ENCODE measurements at places on chromosomes 4 and X. TPM values are rescaled to one million over a fixed set of nuclear protein-coding genes. Genes with fewer than 3 reads are reported as not detected.

DCTD gene
- 154 TPM for total RNA-seq

MMRN1 gene
- total RNA-seq = not detected

ADH1C gene
- not detected for total RNA-seq

EFHC2 gene
- total RNA-seq = 0.06 TPM

CLNK gene
- total RNA-seq = 0.13 TPM

All from activated CD8-positive, alpha-beta memory T cell treated with anti-CD3 and anti-CD28 coated beads for 36 hours (primary cell).